ENCODE measurements at places on chromosomes 7 and 10. TPM values are rescaled to one million over a fixed set of nuclear protein-coding genes. Genes with fewer than 3 reads are reported as not detected.

ZRANB1 gene
- polyA plus RNA-seq: 3.8 TPM

CHRM2 gene
- not detected for polyA plus RNA-seq

SPDYE8 gene
- not detected for polyA plus RNA-seq

SSC4D gene
- 1.9 TPM for polyA plus RNA-seq

INHBA gene
- polyA plus RNA-seq: 51.9 TPM

PANK1 gene
- polyA plus RNA-seq: 2.6 TPM

HNRNPH3 gene
- polyA plus RNA-seq: 175 TPM

CHCHD1 gene
- polyA plus RNA-seq: 92.7 TPM

EPO gene
- 0.65 TPM for polyA plus RNA-seq

GPR141 gene
- polyA plus RNA-seq: not detected

MAT1A gene
- polyA plus RNA-seq: not detected

VSTM2A gene
- polyA plus RNA-seq: not detected

IGFBP3 gene
- 0.64 TPM for polyA plus RNA-seq

ADRB1 gene
- 0.22 TPM for polyA plus RNA-seq

SUGCT gene
- polyA plus RNA-seq: 220 TPM

ZCWPW1 gene
- 1.4 TPM for polyA plus RNA-seq

VAX1 gene
- 0.15 TPM for polyA plus RNA-seq

UTF1 gene
- not detected for polyA plus RNA-seq

PBLD gene
- 1.1 TPM for polyA plus RNA-seq

KLLN gene
- polyA plus RNA-seq: 0.16 TPM

PTF1A gene
- polyA plus RNA-seq: not detected

CALHM1 gene
- polyA plus RNA-seq: not detected
